NCI-H510A treated with DMSO at 0.1 percent for 48 hours (cell line): ENCODE measurements at places on chromosomes 7 and 10.
A peak's percentile ranks its signal among the peaks of the same experiment; 100 is the strongest.

DNA sequence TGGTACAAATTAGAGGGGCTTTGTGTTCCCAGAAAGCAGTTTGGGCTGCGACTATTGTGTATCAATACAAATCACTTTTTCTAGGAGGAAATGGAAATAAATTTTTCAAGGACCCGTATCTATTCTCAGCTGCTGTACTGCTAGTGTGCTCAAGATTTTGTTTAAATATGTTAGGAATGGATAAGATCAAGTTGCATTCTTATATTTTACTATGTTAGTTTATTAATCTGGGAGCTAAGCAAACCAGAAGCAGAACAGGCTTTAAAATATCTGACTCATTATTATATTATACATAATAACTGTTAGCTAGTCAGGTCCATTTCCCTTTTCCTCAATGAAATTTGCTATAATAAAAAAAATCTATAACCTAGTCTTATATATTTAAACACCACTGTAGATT, 11.1 kb upstream of the GLCCI1 start:
- peak; percentile 36 for DNase-seq

- peak; percentile 62 for DNase-seq
Measured at GRCh38 chr10:85544956-85545355, 821.6 kb downstream of the GRID1 start.

DNA sequence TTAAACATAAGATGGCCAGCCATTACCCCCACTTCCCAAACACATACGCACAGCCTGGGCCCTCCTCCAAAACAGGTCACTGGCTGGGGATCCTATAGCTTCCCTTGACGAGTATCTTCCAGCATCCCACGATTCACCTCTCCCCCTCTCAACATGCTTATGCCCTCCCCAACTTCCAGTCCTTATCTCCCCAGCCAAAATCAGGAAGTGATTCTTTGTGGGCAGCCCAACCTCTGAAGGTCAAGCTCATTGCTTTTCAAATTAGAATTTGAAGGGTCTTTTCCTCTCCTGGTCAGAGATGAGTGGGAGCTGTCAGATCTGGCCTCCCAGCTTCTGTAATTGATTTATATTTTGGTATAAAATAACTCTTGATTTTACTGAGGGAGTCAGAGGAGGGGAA, 133.6 kb downstream of the ATXN7L1 start:
- DNase-seq = no peak

GRCh38 chr7:24864214-24864817, 107.1 kb upstream of the GSDME start:
- no peak for DNase-seq

- DNase-seq = no peak
Measured at GRCh38 chr7:2819954-2820397, 24.1 kb downstream of the GNA12 start.

DNA sequence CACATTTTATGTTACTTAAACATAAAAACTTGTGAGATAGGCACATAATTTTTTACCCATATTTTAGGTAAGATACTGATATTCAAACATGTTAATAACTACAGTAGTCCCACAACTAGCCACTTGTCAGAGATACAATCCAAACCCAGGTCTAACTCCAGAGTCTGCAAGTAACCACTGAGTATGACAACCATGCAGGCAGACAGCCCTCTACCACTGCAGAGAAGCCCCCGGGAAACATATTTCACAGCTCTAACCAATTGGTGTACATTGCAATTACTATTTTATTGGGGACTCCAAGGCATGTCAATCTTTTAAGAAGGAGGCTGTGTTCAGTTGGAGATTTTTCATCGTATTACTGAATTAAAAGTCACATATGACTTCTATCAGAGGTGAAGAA, 107.2 kb upstream of the FAM133B start:
- DNase-seq = no peak

DNA sequence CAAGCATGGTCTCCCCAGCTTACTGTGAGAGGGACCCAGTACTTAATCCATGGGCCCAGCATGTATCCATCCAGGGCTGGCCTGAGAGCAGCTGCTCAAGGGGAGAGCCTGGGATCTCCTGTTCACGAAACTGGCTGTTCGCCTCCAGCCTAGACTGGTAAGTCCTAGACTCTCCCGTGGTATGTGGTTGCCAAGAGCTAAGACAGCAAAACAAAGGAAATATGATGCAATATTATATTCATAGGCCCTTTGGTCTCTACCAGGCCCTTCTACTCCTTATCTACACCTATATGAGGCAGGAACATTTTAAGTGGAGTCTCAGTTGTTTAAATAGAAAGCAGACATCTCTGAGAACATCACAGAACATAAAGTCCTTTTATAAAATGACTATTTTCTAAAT, 28.9 kb upstream of the STK17A start:
- DNase-seq = no peak
